SHP77 treated with DMSO at 0.1 percent for 48 hours (cell line): ENCODE measurements at places on chromosomes 7 and 10.

DNA sequence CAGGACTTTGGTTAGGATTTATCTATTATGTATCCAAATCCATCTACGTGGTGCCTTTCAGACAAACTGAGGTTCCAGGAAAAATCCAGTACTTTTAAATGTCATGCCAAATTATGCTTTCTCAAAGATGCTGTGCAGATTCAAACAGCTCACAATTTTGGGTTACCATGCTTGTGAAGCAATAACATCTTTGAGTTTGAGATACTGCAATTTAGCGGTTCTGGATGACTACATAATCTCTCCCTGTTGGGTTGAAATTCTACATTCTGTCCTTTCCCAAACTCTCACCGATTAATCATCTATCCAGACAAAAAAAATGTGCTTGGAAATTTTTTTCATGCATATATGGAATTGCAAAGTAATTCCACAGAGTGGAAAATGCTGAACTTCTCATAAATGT is 3.5 kb downstream of the RHOBTB1 start:
- no peak for DNase-seq

- DNase-seq: no peak
These were observed 97.3 kb downstream of the CLEC2L start for GRCh38 chr7:139620676-139621344.

- DNase-seq: no peak
These were observed 938.7 kb upstream of the PHF14 start for GRCh38 chr7:10034843-10035556.

- DNase-seq: no peak
These were observed 5.4 kb downstream of the FAM171A1 start for GRCh38 chr10:15365692-15366091.

DNA sequence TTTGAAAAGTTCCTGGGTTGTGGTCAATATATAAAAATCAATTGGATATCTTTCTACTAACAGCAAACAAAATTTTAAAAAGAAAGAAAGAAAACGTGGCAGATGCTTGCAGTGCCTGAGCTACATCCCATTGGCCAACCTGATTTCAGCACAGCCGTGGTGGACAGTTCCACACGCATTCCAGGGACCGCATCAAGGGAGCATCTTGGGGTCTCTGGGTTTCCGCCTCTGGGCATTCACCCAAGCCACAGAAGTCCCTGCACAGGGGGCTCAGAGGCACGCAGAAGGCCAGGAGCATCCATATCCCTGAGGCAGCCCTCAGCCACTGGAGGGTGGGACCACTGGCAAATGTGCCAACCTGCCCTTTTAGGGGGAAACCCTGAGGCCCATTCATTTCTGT is 254.5 kb upstream of the RNF32 start:
- DNase-seq: no peak

DNA sequence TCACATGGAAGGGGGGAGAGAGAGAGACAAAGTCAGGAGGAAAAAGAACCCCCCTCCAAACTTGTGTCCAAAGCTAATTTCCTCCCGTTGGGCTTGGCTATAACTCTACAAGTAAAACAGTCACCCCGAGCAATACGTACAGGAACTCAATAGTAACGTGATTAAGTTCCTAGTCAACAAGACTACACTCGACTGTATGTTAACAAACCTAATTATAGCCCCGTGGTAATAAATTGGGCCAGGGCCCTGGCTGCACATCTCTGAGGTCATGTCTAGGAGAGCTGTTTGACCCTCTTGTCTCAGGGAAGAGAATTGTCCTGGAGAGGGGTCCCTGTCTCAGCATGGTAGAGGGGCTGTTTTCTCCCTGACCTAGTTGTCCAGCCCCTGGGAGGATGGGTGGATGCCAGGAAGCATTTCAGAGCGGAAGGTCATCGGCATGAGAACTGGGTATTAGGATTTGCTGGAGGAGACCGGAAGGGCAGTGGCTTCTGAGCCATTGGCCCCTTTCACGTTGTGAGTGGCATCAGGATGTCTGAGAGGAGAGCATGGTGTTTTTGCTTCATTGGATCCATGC is 60.2 kb upstream of the COMTD1 start:
- peak; percentile 62 for DNase-seq

DNA sequence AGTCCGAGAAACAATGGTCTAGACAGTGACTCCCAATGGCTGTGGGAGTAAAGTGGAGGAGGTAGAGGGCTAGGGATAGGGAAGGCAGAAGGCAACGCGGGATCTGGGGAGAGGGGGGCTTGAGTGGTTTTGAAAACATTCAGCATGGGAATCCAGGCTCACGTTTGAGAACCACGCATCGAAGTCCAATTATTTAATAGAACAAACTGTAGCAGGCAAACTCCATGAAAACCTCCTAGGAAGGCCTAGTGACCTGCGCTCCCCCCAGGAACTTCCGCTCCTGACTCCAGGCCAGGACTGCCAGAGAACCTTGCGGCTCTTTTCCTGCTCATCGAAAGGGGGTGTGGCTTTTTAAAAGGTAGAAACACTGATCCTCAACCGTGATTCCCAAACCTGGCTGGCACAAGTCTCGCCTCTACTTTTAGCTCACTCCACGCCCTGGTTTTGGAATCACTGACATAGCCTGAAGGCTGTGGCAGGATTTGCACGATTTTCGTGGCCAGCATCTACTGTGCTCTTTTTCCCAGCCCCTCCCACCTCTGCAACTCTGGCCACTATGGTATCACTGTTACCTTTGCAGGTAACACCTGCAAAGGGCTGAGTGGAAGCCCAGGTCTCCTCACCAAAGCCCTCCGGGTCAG is 43.4 kb downstream of the MYOF start:
- no peak for DNase-seq

DNA sequence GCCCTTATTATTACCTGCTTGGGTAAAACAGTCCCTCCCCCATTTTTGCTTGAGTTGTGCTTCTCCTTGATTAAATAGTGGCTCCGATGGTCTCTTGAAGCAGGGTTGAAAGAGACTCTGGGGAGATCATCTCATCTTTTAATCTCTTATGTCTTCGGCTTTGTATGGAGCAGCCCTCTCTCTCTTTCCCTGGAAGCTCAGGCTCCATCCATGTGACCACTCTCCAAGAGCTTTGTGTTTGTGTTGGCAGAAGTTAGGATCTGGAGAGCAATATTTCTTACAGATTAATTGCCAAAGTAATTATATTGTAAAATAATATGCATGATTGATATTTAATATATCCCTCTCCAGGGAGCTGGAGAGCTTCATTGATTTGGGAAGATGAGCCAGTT is 76.9 kb downstream of the LRRC4 start:
- DNase-seq: no peak

GRCh38 chr10:74453169-74453568 is 302.1 kb downstream of the ADK start:
- no peak for DNase-seq

GRCh38 chr7:47197486-47197885 is 384.4 kb downstream of the TNS3 start:
- DNase-seq: no peak

DNA sequence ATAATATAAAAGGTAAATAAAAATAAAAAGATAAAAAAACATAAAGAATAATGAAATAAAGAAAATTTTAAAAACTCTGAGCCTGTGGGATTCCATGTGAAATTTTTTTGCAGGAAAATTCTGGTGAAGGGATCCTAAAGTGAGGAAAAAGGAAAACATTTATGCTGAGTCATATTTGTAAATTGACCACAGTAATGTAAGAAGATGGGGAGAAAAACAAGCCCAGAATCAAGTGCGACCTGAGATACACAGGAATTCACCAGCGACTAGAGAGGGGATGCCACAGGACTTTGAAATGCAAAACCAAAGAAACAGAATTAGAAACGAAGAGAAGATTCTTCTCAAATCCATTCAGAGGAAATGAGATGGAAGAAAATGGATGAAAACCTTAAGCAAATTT is 133.8 kb upstream of the PFKP start:
- DNase-seq: no peak

- DNase-seq: peak; percentile 84
These were observed 16.1 kb upstream of the GPR146 start for GRCh38 chr7:1028044-1028770.

- no peak for DNase-seq
These were observed 131.3 kb downstream of the LHPP start for GRCh38 chr10:124592736-124593430.

DNA sequence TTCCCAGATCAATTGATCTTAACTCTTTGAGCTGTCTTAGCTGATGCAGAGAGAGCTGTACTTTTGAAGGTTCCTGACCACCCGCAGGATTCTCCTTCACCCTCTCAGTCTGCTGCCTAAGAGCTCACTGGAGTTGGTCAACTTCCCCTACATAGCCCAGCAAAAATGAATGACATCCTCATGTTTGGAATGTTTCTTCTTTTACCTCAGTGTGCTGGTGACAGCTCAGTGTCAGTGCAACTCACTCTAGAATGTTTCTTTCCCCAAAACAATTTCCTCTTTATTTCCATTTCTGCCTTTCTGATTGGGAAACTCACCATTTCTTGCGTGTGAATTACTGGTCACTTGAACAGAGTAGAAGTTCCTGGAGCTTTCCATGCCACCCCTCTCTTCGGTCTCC is 48.7 kb downstream of the LSMEM1 start:
- no peak for DNase-seq

- no peak for DNase-seq
These were observed 2.0 kb downstream of the ST7 start for GRCh38 chr7:116955340-116955739.

- no peak for DNase-seq
These were observed 337.9 kb downstream of the FGFR2 start for GRCh38 chr10:121260377-121260776.

DNA sequence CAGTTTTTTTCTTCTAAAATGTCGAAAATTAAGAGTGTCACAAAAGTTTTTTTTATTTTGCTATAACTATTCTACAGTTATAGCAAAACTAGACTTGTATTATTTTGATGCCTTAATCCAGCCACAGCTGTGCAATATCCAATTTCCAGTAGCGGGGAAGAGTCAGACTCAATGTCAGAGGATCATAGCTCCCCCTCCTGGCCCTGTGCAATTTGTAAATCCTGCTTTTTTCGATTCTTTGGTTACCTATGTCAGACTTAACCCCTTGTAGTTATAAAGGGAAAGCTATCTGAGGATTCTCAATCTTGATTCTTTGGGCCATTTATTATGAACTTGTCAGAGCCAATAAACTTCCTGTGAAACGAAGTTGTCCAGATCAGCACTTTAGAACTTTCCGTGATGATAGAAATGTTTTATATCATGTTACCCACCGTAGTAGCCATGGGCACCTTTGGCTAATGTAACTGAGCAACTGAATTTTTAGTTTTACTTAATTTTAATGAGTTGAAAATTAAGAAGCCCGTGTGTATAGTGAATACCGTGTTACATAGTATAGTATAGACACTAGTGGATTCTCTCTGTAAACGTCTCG is 87.7 kb upstream of the PRKCQ start:
- DNase-seq: peak; percentile 54

DNA sequence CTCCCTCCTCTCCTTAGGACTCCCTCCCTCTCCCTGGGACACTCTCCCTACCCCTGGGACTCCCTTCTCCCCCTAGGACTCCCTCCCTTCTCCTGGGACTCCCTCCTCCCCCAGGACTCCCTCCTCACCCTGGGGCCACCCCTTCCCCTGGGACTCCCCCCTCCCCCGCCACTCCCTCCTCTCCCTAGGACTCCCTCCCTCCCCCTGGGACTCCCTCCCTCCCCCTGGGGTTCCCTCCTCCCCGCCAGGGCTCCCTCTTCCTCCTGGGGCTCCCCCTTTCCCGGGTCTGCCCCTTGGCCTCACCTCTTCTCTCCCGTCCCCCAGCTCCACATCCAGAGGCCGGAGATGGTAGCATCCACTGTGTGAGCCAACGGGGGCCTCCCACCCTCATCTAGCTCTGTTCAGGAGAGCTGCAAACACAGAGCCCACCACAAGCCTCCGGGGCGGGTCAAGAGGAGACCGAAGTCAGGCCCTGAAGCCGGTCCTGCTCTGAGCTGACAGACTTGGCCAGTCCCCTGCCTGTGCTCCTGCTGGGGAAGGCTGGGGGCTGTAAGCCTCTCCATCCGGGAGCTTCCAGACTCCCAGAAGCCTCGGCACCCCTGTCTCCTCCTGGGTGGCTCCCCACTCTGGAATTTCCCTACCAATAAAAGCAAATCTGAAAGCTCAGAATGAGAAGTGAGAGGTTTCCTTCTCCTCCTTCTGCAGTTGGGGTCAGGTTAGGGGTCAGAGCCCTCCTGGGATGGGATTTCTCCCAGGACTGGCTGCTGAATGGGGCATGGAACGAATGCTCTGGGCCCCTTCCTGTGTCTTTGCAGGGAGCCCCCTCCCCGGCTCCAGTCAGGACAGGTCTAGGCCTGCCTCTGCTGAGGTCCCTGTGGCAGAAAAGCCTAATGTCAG is 1.4 kb upstream of the MUC17 start:
- DNase-seq: no peak

DNA sequence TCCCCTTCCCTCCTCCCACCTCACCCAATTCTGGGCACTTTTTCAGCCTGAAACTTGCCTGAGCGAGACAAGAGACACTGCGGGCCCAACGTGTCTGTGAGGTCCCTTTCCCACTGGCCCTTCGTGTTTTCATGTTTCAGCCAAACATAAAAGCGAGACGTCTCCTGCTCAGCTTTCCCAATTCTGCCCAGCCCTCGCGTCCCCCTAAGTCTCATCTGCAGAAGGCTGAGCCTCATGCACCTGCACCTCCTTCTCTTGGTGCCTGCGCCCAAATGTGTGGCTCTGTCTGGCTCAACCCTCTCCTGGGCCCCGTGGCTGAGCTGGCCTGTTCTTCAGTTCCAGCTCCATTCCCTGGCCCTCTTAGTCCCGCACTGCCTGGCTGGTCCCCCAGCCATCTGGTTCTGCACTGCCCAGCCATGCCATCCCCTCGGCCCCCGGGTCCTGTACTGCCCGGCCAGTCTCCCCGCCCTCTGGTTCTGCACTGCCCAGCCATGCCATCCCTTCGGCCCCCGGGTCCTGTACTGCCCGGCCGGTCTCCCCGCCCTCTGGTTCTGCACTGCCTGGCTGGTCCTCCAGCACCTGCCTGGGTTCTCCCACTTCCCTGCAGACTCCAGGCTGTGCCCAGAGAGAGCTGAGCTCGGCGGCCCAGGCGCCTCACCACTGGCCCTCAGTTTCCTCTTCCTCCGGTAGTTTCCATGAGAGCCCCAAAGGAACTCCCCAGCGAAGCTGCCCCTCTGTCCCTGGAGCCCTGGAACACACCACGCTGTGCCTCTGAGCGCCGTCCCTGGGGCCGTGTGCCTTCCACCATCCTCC is 224.1 kb downstream of the DNAJB6 start:
- no peak for DNase-seq

DNA sequence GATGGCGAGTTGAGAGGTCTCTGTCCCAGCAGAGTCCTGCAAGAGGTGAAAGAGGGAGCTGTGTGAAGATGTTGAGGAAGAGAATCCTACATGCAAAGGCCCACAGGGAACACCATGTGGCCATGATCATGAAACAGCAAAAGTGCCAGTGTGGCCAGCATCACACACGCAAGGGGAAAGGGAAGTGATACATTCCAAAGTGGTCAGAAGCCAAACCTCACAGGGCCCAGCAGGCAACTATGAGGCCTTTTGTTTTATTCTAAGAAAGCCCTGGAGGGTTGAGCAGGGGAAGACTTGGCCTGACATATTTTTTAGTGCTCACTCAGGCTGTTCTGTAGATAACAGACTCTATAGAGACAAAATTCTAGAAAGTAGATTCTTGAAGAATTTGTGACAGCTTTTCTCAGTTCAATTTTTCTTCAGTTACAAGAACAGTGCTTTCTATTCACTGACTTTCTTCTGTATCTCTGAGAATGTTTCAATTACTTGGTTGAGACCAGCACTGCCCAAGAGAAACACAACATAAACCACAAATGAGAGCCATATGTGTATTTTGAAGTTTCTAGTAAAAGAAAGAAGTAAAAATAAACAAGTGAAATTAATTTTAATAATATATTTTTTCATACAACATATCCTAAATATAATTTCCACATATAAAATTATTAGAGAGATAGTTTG is 82.3 kb downstream of the HTR7 start:
- DNase-seq: no peak
